ENCODE measurements at places on chromosomes 7 and 10.

GRCh38 chr10:58993480-58994221 is 182.8 kb upstream of the PHYHIPL start:
- DNase-seq: no peak

DNA sequence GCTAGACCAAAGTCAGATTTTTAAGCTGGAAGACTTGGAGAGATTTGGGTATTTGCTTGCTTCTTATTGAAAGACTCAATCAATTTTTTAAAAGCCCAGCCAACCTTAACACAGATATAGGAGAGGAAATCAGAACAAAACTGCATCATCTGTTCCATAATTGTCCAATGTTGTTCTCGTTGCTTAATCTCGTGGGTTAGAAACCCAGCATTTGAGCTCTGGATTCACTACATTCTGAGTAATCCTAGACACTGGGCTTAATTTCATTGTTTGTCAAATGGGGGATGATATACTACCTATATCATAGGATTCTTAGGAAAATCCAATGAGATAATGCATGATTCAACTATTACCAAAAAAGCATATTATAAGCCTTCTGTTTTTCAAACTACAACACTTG is 48.9 kb downstream of the CALD1 start:
- DNase-seq: no peak

DNA sequence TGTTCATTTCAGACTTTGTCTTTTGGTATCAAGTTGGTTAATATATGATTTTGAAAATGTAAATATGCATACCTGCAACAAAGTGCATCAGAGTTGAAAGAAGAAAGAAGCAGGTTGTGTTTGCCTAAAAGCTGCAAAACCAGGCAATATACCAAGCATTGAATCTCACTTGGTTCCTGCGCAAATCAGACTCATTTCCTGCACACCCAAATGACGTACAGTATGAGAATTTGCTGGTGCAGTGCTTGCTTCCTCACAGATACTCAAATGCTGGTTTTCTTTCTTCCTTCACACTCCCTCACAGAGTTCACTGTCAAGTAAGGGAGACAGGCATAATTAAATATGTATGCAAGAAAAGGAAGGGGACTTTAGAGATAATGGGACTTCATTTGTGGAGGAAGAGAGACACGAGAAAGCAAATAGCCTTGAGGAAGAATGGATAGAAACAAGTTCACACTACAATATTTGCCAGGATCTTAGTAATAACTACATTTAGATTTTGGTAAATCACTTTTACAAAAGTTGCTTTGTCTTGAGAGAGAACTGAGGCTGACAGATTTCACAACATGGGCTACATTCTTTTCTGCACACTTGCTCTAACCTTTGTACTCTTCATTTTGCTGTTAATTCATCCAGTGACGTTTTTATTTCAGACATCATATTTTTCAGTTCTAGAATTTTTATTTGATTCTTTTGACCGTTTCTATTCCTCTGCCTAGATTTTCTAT is 56.9 kb upstream of the AOAH start:
- no peak for DNase-seq

DNA sequence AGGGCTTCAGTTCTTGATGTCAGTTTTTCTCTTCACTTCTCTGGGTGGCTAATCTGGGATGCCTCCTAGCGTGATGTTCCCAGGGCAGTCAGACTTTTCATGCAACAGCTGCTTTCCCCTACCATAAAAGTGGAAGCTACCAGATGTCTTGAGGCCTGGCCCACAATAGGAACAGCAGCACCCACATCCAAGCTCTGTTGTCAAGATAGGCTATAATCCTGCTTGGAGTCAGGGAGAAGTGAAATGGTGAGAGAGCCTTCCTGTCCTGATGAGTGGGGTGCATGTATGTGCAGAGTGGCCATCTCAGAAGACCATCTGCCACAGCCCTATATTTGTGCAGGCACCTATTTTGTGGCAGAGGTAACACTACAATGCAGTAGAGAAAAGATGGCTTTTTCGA is 108.0 kb downstream of the HTR5A start:
- no peak for DNase-seq

- DNase-seq: no peak
These were observed 314.6 kb downstream of the TNS3 start for GRCh38 chr7:47267346-47267745.

DNA sequence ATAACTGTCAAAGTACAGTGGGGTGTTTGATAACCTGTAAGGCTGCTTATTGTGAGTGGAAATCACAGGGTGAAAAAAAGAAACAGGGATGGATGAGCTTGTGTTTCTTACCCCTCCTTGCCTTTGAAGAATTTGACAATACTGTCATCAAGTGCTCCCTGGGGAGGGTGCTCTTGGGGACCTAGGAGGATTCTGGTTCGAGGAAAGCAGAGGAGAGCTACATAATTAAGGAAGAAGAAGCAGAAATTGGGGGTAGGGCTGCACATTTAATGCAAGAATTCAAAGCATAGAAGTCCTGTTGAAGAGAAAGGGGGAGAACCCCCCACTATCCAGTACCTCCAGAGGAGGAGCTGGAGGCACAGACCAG is 208.1 kb upstream of the PHYHIPL start:
- no peak for DNase-seq

DNA sequence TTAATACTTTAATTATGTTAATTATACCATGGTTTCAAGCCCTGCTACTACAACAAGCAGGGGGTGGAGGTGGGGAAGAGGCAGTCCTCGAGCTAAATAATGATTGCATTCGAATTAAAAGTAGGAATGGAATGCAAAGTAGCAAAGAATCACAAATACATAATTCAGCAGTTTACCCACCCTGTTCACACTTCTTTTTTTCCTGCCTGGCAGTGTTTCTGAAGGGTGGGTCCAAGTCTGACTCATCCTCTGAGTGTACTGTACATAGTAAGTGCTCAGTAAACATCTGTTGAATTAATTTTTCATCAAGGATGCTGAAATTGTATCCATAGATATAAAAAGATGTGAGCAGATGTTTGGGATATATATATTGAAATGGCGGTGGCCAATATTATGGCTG is 778.8 kb downstream of the LRMDA start:
- DNase-seq: no peak

- DNase-seq: no peak
These were observed 40.2 kb downstream of the CTBP2 start for GRCh38 chr10:125120053-125120710.

GRCh38 chr10:113411456-113411855 is 141.4 kb upstream of the HABP2 start:
- DNase-seq: no peak

- DNase-seq: no peak
These were observed 244.3 kb downstream of the MTERF1 start for GRCh38 chr7:91636129-91636724.

- DNase-seq: no peak
These were observed 69.4 kb downstream of the NOC3L start for GRCh38 chr10:94293354-94293753.
